Suppressor macrophage (primary cell): ENCODE measurements at places on chromosomes 3 and 15.

DNA sequence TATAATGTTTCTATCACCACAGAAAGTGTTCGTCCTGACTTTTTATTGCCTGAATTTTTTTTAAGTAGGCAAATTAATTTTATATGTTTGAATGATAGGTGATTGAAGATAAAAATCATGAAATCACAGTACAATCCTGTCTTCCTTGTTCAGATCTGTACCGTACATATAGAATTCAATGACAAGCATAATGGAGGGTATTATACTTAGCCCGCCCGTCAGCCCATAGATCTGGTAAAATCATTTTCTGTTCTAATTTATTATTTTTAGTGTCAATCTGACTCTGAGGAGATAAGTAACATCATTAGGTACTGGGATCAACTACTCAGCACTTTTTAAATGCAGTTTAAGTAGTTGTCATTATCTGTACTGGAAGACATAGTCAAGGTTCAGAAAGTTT, 269.9 kb downstream of the NR2F2 start:
- DNase-seq: no peak

GRCh38 chr3:181327349-181327748, 337.8 kb upstream of the DNAJC19 start:
- no peak for DNase-seq

GRCh38 chr3:183809270-183809669, 16.1 kb downstream of the MAP6D1 start:
- DNase-seq: no peak

- DNase-seq: no peak
Measured at GRCh38 chr15:93300796-93301195, 211.8 kb upstream of the RGMA start.

- DNase-seq: no peak
Measured at GRCh38 chr3:95289295-95289694, 1226.4 kb downstream of the NSUN3 start.

DNA sequence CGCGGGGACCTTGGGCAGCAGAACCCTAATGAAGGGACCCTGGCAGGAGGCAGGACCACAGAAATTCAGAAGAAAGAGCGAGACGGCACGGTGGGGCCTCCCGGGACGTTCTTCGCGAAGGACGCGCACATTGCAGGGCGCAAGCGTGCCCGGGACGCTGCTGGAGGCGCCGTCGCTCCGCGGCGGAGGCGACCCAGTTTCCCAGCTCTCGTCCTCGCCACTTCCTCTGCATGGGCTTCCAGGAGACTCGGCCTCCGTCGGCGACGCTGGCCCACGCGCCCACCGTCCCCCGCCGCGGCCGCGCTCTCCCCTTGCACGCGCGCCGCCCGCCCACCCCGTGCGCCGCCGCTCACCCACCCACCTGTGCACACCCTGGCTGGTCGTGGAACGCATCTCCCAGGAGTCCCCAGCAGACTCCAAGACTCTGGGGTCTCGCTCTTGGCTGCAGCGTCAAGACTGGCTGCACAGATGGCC, 31.8 kb upstream of the SMAD3 start:
- DNase-seq: peak; percentile 71

- no peak for DNase-seq
Measured at GRCh38 chr3:114644367-114644766, 350.5 kb downstream of the TIGIT start.

DNA sequence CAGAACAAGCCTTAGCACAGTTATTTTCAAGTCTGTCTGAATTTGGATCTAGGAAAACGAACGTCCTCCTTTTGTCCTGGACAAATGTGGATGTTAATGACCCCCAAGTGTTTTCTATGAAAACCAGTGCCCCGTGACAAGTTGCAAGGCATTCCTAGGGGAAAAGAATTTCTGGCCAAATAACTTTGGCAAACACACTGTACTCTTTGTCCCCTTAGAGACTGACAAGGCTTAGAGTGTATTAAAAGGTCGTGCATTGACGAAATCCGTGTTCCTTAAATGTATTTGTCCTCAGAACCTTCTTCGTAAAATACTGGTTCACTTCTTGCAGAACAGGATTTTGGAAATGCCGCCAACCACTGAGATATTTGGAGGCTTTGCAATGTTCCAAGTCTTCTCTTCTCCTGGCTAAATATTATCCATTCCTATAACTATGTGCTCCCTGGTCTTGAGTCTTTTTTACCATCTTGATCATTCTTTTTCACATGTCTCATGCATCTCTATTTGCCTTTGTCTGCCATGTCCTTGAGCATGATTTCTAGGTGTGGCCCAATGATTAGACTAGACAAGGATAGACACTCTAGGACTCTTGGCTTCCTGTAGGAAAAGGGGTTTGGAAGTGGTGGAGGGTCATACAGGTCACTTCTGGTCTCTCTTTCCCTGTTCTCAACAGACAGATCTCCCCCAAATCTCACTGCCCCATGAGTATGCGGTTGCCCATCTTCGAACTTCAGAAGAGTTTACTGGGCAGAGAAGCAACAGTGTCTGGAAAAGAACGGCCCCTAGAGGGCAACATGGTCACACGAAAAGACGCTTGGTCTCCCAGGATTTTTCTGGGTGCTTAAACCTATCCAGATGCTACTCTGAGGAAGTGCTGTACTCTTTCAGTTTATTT, 117.5 kb downstream of the EDEM1 start:
- peak; percentile 76 for DNase-seq

- DNase-seq: no peak
Measured at GRCh38 chr15:28943146-28943545, 57.4 kb downstream of the APBA2 start.

GRCh38 chr3:185210621-185211142, 43.2 kb downstream of the EHHADH start:
- no peak for DNase-seq
